ENCODE measurements at places on chromosomes 2 and 18. TPM values are rescaled to one million over a fixed set of nuclear protein-coding genes. Genes with fewer than 3 reads are reported as not detected.

- no peak for DNase-seq
Observed at GRCh38 chr2:136173126-136173525, 55.2 kb upstream of the CXCR4 start.

The ALLC gene
- total RNA-seq: not detected

The CABLES1 gene
- 8.9 TPM for total RNA-seq

DNA sequence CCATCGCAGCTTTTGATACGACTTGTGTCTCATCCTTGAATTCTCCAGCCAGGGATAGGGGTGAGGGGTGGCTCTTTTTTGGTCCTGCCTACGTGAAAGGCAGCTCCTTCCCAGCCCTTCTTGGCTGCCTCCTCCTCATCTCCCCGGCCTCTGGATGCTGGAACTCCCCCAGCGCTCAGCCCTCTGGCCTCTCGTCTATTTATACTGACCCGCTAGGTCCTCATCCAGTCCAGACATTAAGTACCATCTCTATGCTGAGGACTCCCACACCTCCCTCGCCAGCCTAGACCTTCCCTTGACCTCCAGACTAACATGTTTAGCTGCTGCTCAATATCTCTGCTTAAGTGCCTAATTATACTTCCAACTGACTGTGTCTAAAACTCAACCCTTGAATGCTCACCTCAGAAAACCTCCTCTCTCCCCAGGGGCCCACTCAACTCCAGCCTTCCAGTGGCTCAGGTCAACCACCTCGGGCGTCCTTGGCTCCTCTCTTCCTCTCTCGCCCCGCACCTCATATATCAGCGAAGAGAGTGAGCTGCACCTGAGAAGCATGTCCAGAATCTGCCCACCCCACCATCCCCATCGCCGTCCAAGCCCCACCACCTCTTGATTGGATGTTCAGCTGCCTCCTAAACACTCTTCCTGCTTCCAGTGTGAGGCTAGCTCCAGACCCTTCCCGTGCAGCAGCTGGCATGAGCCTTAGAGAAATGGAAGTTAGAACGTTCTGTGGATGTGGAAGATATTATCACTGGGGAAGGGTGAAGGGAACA lies 34.8 kb downstream of the TOGARAM2 start:
- no peak for DNase-seq

DNA sequence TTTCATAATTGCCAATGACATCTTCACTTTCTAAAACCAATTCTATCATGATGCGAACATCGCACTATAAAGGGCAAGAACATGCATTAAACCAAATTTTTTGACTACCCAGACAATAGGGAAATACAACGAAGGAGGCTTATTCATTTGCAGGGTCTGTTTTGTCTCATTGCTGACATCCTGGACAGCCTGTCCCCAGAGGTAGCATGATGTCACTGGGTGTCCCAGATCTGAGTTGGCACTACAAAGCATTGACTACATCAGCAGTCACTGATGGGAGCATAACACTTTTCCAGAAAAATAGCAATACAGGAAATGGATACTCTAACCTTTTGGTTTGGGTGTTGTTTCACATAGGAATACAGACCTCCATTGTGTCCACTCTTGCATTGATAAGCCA lies 180.3 kb downstream of the TMEM182 start:
- no peak for DNase-seq

GRCh38 chr2:113672326-113672932 lies 45.4 kb downstream of the RABL2A start:
- DNase-seq: no peak

GRCh38 chr2:170313347-170313991 lies 135.5 kb downstream of the MYO3B start:
- peak; percentile 21 for DNase-seq
